ENCODE measurements at places on chromosomes 7 and 10. TPM values are rescaled to one million over a fixed set of nuclear protein-coding genes. Genes with fewer than 3 reads are reported as not detected.

Gene SPACDR
- total RNA-seq: not detected

Gene SORBS1
- 397 TPM for total RNA-seq

Gene STEAP1
- total RNA-seq: 7.2 TPM

Gene RPEL1
- total RNA-seq: 0.35 TPM

Gene SLC25A28
- 11.0 TPM for total RNA-seq

Gene PLA2G12B
- not detected for total RNA-seq

Gene NPTX2
- total RNA-seq: 4.4 TPM

Gene CAV1
- 351 TPM for total RNA-seq

Gene SEC31B
- total RNA-seq: 19.0 TPM

Gene FZD8
- 2.6 TPM for total RNA-seq

Gene GATAD1
- 41.2 TPM for total RNA-seq

Gene ADCYAP1R1
- total RNA-seq: 3.8 TPM

Gene HOXA13
- total RNA-seq: 0.59 TPM

Gene TAS2R4
- 0.26 TPM for total RNA-seq

Gene OR2A1
- total RNA-seq: 0.48 TPM

Gene MXI1
- 27.4 TPM for total RNA-seq

Gene ASB4
- not detected for total RNA-seq

Gene LIPJ
- total RNA-seq: 1.2 TPM

Gene GPR26
- not detected for total RNA-seq

Gene A1CF
- not detected for total RNA-seq

Gene RNF32
- total RNA-seq: not detected

Gene OR13A1
- 1.2 TPM for total RNA-seq

Gene MACC1
- total RNA-seq: 23.9 TPM

Gene GHRHR
- total RNA-seq: not detected

Gene TBX20
- total RNA-seq: 0.41 TPM

Gene ZCCHC24
- total RNA-seq: 41.8 TPM

Gene PKD2L1
- total RNA-seq: not detected

Gene KAT6B
- 51.2 TPM for total RNA-seq

Gene CUBN
- 4.0 TPM for total RNA-seq

Gene PYROXD2
- total RNA-seq: 8.9 TPM

Gene MMP21
- total RNA-seq: not detected

Gene PODXL
- total RNA-seq: 33.6 TPM

Gene AKR1C1
- 60.9 TPM for total RNA-seq

Gene TMEM139
- total RNA-seq: 2.2 TPM

Gene CARD11
- not detected for total RNA-seq

Gene SDK1
- 16.2 TPM for total RNA-seq

Gene TRIM50
- not detected for total RNA-seq

Gene WEE2
- total RNA-seq: not detected

Gene HYAL4
- not detected for total RNA-seq

Gene IQCE
- 14.1 TPM for total RNA-seq

Gene PNLIP
- total RNA-seq: not detected

Gene STEAP4
- total RNA-seq: 24.6 TPM

Gene EEPD1
- 18.4 TPM for total RNA-seq

Gene MAGI2
- 7.2 TPM for total RNA-seq

All from uterus (tissue), 4 donors.